ENCODE measurements at places on chromosomes 7 and 10. TPM values are rescaled to one million over a fixed set of nuclear protein-coding genes. Genes with fewer than 3 reads are reported as not detected.
A peak's percentile ranks its signal among the peaks of the same experiment; 100 is the strongest.

The LRRC17 gene
- 0.58 TPM for total RNA-seq

The CCAR1 gene
- total RNA-seq: 45.8 TPM

The ZC3HAV1L gene
- total RNA-seq: 6.4 TPM

The FANK1 gene
- total RNA-seq: 2.6 TPM

The NUDT13 gene
- total RNA-seq: 2.3 TPM

The SLC26A5 gene
- 1.9 TPM for total RNA-seq

The OPN4 gene
- total RNA-seq: not detected

The RP9 gene
- total RNA-seq: 11.9 TPM

The SFRP4 gene
- total RNA-seq: 6.7 TPM

The EN2 gene
- total RNA-seq: not detected

The PRKAR2B gene
- 7.9 TPM for total RNA-seq

The FKBP9 gene
- 113 TPM for total RNA-seq

The ITIH2 gene
- 1.3 TPM for total RNA-seq

The MDFIC gene
- total RNA-seq: 39.0 TPM

The AKR1C8 gene
- 0.55 TPM for total RNA-seq

The HOGA1 gene
- total RNA-seq: 2.3 TPM

- DNase-seq: no peak
Measured at GRCh38 chr7:47043304-47043703, 538.6 kb downstream of the TNS3 start.

DNA sequence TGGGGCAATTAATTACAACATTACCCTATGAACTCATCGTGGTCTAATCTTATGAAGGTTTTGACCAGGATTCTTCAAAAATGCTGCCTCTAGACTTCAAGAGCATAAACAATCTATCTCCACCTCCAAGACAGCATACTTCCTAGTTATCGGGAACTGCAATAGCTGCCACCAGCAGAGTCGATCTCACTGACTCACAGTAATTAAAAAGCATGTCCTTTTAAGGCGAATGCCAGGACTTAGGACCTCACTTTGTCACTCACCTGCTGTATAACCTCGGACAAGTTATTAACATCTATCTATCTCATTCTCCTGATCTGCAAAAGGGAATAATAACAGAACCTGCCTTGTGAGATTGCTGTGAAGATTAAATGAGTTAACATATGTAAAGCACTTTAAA is 666.0 kb upstream of the COBL start:
- no peak for DNase-seq

- peak; percentile 55 for DNase-seq
Measured at GRCh38 chr7:1845536-1846311, 175.6 kb downstream of the ELFN1 start.

GRCh38 chr10:53808677-53809372 is 992.2 kb downstream of the PCDH15 start:
- DNase-seq: no peak

DNA sequence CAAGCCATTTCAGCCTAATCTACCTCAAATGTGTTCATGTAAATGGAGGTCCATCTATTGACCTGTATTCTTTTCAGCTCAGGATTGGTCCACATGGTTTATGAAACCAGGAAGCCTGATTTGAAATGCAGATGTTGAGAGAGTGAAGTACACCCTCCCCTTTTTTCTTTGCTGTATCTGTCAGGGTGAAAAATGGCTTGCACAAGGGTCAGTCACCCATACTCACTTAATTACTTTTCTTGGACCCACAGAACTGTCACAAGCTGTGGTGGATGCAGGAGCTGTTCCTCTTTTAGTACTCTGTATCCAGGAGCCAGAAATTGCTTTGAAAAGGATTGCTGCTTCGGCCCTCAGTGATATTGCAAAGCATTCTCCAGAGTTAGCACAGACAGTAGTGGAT is 41.2 kb downstream of the SPAG6 start:
- no peak for DNase-seq

DNA sequence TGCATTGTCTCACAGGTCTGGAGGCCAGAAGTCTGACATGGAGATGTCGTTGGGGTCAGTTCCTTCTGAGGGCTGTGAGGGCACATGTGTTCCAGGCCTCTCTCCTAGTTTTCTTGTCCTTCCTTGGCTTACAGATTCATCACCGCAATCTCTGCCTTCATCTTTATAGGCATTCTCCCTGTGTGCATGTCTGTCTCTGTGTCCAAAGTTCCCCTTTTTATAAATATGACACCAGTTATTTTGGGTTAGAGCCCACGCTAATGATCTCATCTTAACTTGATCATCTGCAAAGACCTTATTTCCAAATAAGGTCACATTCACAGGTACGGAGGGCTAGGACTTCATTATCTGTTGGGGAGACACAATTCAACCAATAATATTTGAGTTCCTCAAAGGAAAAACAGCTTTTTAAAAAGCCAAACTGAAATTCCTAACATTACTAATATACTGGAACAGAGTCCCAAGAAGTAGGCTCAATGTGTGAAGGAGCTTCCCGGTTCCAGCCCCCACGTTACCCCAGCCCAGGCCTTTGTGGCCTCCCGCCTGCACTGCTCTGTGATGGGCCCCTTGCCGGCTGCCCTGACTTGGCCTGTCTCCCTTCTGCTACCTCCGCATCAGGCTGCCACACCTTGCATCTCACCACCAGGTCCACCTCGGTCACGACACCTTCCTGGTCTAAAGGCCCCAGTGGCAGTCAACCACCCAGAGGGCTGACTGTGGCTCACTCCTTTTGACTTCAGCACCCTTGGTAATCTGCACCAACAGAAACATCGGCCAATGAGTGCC is 142.7 kb downstream of the KCNMA1 start:
- no peak for DNase-seq

GRCh38 chr7:39811161-39811614 is 138.9 kb upstream of the CDK13 start:
- DNase-seq: no peak

DNA sequence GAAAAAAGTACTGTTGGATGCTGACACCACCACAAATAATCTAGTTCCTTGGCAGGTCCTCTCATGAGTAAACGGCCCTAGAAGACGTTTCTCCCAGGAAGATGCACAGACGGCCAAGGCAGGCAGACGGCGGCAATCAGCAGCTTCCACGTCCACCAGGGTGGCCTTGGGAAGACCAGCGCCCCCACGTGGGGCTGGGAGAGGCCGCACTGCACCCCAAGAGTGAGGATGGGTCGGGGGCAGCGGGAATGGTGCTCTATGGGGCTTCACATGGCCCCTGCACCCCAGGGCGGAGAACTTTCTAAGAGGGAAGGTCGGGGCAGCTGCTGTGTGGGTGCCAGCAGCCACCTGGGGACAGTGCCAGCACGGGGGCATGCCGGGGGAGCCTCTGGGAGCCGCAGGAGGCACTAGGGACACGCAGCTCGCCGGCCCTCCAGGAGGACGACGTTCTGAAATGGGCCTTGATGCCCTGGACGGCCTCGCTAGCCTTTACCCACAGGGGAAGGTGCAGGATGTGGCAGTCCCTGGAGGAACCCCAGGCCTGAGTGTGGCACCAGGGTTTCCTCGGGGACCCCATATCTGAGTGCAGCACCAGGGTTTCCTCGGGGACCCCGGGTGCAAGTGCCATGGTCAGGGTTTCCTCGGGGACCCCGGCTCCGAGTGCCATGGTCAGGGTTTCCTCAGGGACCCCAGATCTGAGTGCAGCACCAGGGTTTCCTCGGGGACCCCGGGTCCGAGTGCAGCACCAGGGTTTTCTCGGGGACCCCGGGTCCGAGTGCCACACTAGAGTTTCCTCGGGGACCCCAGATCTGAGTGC is 539.9 kb downstream of the DNAJB6 start:
- DNase-seq: no peak

DNA sequence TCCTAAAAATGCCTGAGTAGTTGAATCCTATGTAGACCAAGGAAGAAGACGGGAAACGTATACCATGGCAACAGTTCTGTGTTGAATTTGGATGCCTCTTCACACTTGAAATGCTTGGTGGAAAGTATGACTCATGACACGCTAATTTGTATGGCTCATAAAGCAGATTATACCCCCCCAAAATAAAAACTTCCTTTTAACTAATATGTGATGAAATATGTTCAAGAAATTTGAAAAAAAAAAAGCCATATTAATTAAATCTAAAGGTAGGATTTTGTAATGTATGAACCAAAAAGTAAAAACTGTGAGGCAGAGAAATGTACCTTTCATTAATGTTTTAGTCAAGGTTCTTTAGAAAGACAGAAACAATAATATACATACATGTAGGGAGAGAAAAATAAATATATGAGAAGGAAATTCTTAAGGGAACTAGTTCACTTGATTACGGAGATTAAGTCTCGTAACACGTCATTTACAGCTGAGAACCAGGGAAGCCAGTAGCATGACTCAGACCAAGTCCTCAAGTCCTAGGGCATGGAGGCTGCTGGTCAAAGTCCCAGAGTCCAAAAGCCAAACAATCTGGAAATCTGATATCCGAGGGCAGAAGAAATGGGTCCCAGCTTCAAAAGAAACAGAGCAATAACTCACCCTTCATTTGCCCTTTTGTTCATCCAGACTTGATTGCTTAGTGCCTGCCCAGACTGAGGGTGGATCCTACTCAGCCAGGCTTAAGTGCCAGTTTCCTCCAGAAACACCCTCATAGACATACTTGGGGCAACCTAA is 485.1 kb downstream of the SEMA3D start:
- no peak for DNase-seq

- peak; percentile 76 for DNase-seq
Measured at GRCh38 chr7:132577206-132578049, 1.2 kb upstream of the PLXNA4 start.

DNA sequence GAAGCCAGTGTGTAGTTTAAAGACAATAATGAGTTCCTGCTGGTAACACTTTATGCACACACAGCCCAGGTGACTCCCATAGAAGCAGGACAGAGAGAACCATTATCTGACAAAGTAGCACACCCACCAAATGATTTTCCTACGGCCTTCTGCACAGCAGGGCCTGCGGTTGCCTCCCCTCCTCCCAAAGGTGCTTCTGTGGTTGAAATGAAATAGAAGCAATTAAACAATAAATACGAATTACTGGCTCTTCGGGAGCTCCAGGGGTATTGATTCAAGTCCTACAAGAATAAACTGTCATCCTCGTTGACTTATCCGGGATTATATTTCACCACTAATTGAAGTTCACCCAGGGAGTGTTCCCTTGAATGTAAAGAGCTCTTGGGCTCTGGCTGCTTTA is 172.1 kb downstream of the ACTR3B start:
- DNase-seq: no peak

- DNase-seq: no peak
Measured at GRCh38 chr7:111363099-111363498, 199.2 kb downstream of the IMMP2L start.

DNA sequence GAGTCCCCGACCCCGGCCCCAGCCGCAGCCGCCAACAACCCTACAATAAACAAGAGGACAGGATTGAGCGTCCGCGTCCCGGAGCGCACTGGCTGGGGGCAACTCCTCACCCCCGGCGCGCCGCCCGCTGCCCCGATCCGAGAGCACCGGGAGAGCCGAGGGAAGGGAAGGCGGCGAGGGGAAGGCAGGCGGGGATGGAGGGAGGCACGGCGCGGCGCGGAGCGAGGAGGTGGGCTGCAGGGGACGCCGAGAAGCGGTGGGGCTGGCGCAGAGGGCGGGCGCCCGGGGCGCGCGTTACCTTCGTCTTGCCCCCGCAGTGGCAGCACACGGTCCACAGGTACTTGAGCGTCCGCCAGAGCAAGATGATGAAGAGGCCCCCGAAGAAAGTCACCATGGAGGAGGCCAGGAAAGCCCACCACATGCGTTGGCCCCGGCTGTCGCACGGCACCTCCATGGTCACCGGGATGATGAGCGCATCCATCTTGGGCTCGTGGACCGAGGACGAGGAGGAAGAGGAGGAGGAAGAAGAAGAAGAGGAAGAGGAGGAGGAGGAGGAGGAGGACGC is 559 bp downstream of the KCNMA1 start:
- DNase-seq: no peak

GRCh38 chr10:9992661-9993060 is 1025.0 kb upstream of the CELF2 start:
- DNase-seq: no peak

DNA sequence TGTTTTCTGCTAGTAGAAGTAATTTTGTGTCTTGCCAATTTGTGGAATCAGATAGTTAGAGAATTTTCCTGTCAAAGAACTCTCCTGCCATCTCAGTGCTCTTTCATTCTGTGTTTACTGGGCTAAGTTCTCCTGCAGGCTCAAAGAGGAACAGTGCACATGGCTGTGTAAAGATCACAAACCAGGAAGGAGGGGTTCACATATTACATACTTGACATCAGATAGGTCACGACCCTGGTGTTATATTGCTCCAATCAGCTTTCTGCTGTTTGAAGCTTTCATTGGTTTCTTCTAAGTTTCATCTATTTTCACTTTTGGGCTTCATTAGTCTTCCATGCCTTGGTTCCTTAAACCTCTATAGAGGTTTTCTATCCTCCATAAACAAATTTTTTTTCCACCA is 13.5 kb upstream of the ELMO1 start:
- DNase-seq: no peak

GRCh38 chr10:118753331-118754228 is 1.2 kb downstream of the CACUL1 start:
- no peak for DNase-seq

- no peak for DNase-seq
Measured at GRCh38 chr7:128066395-128066794, 35.2 kb upstream of the LRRC4 start.

DNA sequence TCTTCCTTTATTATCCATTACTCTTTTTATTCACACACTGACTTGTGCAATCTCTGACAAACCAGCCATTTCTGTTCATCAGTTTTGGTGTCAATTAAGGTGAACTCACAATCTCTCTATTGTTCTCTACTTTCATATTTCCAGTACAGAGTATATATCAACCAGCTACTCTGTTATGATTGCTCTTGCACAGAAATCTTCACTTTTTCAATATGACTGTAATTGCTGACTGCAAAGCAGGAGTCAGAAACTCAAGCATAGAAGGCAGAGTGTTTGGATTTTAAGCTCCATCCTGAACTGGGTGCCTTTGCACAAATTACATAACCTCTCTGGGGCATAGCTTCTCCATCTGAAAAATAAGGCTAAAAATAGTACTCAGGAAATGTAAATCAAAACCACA is 1042.0 kb downstream of the GRM8 start:
- DNase-seq: no peak

GRCh38 chr7:143492799-143493739 is 15.4 kb downstream of the TAS2R41 start:
- no peak for DNase-seq

GRCh38 chr10:32953277-32953927 is 4.6 kb downstream of the ITGB1 start:
- DNase-seq: no peak

GRCh38 chr10:8225187-8225586 is 170.7 kb downstream of the GATA3 start:
- no peak for DNase-seq

- DNase-seq: no peak
Measured at GRCh38 chr10:87092861-87093631, 1.6 kb downstream of the GLUD1 start.

DNA sequence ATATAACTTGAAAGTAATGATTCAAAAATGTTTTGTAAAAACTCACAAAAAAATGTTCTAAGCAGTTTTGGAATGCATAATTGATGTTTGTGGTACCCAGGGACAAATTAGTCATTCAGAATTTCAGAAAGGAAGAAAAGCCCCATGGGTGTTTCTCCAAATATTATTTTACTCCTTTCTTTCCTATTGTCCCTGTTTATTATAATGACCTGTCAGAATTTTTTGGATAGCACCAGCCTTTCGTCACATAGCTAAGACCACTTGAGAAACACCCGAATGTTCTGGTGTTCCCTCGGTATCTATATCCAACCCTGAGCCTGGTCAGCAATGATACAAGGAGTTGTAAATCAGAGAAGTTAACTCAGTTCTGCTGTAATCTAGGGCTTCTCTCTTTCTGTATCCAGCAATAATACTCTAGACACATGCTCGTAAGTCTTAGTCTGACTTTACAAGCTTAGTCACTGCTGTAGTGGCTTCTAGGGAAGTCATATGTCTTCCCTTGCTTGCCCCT is 64.8 kb upstream of the MEOX2 start:
- DNase-seq: no peak
